CD8-positive, alpha-beta memory T cell (primary cell): ENCODE measurements at places on chromosomes 2 and 18. TPM values are rescaled to one million over a fixed set of nuclear protein-coding genes. Genes with fewer than 3 reads are reported as not detected.

The LIMS3 gene
- 1.7 TPM for total RNA-seq

The UGT1A5 gene
- not detected for total RNA-seq

The DCAF17 gene
- 19.8 TPM for total RNA-seq

The GMCL1 gene
- total RNA-seq = 17.6 TPM

The FIGN gene
- total RNA-seq = not detected

The C2orf66 gene
- total RNA-seq = not detected

The ASB18 gene
- not detected for total RNA-seq

The RAB27B gene
- 0.22 TPM for total RNA-seq

The HSPE1 gene
- total RNA-seq = 449 TPM

The REG3G gene
- total RNA-seq = not detected

The STPG4 gene
- total RNA-seq = not detected

The CIDEA gene
- total RNA-seq = not detected

GRCh38 chr2:11754700-11755015, 8.2 kb downstream of the LPIN1 start:
- no peak for DNase-seq

DNA sequence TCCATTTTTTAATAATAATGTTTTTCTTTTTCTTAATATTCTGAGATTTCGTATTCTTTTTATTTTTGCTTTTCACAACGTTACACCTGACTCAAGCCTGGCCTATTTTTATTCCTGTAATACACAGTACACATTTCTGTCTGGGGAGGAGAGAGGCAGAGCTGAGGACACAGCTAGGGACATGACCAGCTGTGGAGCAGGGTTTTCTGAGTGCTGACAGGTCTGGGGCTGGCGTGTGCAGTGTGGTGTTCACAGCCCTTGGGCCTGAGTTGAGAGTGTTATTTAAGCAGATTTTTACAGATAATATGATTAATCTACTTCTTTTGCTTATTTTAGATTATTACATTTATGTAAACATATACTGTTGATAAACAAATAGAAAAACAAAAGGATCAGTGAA, 55.9 kb downstream of the ZAP70 start:
- DNase-seq = no peak

GRCh38 chr2:219058541-219059374, 2.0 kb downstream of the IHH start:
- no peak for DNase-seq

DNA sequence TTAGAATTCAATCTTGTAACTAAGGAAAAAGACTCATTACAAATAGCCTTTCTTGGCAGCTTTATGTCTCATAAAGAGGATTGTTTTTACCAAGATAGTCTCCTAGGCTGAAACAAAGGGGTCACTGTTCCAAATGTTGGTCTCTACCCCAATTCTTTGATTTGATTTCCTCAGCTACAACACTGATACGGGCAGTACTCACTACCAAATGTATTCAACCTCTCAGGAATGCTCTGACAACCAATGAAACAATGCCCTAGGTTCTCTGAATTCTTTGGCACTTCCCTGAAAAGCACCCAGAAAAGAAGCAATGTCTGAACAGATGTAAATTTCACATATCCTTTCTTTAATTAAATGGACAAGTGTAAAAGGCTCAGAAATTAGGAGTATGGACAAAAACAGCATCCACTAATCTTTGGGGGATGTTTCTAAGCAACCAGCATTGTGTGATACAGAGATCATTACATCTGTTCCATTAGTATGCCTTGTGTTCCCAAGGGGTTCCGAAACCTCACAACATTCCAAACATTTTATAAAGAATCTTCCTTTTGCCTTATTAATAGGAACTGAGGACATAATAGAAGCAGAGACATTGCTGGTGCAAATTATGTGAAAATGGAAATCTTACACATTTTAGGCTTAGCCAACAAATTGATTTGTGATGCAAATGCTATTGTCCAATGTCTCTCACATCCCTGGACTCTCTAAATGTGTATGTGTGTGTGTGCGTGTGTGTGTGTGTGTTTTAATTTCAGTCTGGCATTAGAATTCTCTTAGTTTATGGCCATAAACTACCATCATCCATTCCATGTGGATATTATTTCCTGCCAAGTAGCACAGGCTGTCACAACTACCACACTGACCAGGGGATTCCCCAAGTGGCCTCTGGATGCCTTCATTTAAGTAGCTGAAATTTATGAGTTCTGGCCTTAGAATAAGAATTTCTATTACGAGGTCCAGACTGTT, 276.0 kb downstream of the MTX2 start:
- DNase-seq = no peak

DNA sequence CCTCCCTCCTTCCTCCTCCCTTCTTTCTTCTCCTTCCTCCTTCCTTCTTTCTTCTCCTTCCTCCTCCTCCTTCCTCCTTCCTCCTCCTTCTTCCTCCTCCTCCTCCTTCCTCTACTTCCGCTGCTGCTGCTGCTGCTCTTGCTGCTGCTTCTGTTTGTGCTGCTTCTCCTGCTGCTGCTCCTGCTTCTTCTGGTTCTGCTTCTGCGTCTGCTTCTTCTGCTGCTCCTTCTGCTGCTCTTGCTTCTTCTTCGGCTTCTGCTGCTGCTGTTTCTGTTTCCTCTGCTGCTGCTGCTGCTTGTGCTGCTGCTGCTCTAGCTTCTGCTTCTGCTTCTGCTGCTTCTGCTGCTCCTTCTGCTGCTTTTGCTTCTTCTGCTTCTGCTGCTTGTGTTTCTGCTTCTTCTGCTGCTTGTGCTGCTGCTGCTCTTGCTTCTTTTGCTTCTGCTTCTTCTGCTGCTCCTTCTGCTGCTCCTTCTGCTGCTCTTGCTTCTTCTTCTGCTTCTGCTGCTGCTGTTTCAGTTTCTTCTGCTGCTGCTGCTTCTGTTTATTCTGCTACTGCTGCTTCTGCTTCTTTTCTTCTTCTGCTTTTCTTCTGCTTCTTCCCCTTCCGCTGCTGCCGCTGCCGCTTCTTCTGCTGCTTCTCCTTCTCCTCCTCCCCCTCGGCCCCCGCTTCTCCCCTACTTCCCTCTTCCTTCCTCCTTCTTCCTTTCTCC, 8.6 kb downstream of the SNRNP27 start:
- no peak for DNase-seq

DNA sequence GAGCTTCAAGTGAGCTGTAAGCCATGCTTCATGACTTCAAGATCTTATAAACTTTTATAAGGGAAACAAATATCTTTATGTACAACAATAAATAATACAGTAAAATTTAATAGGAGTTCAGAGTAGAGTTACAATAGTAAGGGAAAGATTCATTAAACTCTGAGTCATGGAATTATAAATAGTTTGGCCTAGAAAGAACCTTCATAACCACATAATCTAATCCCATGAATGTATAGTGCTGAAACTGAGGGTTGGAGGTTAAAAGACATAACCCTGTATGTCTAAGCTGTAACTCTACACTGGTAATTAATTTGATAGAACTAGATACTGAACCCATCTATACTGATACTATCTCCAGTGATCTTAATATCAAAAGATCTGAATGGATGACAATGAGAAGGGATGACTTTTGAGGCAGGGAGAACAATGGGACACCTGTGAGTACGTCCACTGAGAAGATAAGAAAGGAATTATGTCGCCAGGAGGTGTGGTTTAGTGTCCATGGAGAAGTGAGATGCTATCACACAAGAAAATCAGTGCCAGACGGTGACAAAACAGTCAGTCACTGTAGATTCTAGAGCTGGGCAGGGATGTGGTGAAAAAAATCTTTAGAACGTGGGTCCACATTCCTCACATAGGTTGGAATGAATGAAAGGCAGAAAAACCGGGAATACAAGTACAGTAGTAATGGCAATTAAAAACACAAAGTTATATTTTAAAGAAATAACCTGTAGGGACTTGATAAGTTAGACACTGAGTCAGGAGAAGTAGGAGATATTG, 1.1 kb downstream of the IL1F10 start:
- DNase-seq = no peak

- DNase-seq = no peak
Observed at GRCh38 chr2:122542236-122542635, 786.8 kb downstream of the TSN start.

- DNase-seq = no peak
Observed at GRCh38 chr2:64866797-64867196, 122.4 kb upstream of the SLC1A4 start.

GRCh38 chr2:121502246-121502645, 28.4 kb upstream of the RNU4ATAC start:
- no peak for DNase-seq

DNA sequence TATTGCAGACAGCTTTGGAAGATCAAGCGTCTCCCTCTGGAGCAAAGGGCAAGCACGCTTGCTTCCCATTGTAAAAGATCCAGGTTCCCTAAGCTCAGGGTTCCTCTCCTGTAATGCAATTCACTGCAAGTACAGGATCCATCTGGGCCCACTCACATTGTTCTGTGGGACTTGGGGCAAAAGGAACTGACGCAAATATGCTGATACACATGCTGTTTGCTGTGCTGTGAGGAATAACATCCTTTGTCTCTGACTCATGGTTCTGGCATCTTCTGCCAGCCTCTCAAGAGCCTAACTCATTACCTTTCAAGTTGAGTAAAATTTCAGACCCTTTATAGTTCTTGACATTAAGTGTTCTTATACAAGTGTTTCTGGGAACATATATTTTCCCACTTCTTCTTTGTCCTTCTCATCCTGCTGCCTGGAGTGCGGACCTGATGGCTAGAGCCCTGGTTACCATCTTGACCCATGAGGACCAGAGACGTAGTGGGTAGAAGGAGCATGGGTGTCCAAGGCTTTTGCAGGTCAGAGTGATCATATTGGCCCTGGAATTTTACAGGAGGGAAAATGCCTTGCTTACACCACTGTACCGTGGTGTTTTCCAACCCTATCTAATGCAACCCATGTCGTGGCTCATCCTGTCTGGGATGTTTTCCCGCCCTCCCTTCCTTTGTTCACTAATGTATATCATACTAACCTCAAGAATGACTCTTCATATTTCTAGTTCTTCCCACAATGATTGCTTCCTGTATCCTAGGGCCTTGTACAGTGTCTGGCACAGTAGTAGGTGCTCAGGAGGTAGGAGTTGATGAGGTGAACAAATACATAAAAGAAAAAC, 145.7 kb upstream of the GLI2 start:
- DNase-seq = no peak

DNA sequence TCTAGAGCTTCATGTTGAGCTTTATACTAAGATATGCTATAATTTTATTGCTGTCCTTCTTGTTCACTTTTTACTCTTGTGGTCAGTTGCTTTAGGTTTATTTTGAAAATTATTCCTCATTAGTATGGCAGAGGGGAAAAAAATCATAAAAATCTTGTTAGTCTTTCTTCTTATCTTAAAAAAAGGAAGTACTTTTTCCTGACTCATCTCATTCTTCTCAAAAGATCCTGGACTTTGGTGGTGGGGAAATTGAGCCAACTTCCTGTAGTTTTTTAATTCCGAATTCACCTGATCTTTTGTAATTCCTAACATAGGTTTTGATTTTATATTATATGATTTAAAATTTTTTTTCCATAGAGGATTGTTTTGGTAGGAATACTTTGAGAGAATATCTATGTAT, 3.8 kb downstream of the SLC4A1AP start:
- DNase-seq = no peak

- no peak for DNase-seq
Observed at GRCh38 chr2:214837466-214837865, 28.0 kb upstream of the BARD1 start.

- DNase-seq = no peak
Observed at GRCh38 chr2:170771421-170771937, 1.3 kb downstream of the ERICH2 start.

DNA sequence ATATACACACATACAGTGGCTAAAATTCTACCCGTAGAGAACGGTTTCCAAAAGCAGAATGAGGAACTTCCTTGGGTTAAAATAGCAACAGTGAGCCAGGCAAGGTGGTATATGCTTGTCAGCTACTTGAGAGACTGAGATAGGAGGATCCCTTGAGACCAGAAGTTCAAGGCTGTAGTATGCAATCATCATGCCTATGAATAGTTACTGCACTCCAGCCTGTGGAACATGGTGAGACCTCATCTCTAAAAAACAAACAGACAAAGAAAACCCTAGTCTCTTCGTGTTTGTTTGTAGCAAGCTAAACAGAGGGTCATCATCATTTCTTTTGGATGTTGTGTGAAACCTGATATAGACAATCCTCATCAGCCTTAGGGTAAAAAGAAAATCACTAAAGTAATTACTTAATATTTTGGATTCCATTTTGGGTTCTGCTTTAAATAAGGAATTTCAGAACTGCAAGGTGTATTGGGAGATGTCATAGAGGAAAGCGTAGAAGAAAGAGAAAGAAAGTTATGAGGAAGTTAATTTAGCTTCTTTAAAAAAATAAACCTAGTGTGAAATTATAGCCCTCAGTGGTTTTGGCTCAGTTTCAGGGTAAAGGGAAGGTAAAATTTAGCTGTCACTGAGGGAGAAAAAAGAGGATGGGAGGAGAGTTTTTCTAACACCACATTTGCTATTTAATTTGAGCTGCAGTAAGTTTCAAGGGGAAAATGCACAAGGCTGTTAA, 46.5 kb downstream of the PLEK start:
- DNase-seq = no peak

- DNase-seq = no peak
Observed at GRCh38 chr2:47009253-47009767, 93.7 kb upstream of the MCFD2 start.

DNA sequence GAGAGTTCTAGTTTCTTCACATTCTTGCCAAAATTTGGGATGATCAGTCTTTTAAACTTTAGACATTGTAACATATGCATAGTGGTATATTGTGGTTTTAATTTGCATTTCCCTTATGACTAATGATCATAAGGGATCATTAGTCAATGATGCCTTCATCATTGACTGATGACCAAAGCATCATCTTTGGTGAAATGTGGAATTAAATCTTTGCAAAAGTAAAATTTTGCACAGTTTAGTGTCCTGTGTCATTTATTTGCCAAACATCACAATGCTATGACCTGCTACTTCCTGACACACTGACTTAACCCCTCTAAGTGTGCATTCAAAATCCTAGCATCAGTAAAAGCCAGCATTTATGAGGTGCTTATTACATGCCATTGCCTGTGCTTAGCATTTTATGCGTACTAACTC, 58.9 kb upstream of the SLC1A4 start:
- no peak for DNase-seq

GRCh38 chr18:45568017-45568416, 47.3 kb upstream of the SLC14A2 start:
- no peak for DNase-seq

GRCh38 chr2:128646091-128646490, 327.4 kb upstream of the HS6ST1 start:
- DNase-seq = no peak
